ENCODE measurements at places on chromosomes 2 and 18.

DNA sequence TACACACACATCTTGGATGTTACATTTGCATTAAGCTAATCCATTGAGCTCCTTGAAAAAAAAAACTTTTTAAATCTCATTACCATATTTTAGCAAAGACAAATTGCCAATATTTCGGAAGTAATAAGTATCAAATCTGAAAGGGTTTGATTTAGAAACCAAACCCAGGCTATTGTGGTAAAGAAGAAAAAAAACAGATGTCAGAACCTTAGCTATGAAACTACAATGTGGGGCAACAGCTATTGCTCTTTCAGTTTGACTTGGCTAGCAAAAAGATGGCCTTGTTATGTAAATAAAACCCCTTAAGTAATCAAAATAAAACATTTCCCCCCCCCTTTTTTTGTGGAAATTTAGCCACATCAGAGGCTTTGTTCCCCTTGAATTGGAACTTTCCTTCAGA, 41.2 kb upstream of the REG3A start:
- DNase-seq, result no peak

- no peak for DNase-seq
Measured at GRCh38 chr2:41992056-41992642, 55.7 kb upstream of the PKDCC start.

- DNase-seq, result no peak
Measured at GRCh38 chr18:77248873-77249568, 627 bp upstream of the GALR1 start.

DNA sequence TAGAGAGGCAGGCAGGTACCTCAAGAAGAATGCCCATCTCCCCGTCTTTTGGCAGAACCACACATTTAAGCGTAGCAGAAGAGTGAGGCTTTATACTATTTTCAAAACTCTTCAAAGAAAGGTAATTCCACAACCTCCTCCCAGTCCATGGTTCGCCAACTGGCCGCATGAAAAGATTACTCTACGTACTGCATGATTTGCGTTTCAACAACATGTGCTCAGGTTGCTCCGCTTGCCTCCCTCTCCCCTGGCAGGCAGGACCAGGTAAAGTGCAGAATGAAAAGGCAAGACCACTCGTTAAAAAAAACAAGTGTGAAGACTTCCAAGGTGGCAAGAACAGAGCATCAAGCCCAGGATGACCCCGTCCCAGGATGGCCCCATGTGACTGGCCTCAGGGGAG, 143.7 kb downstream of the SP3 start:
- DNase-seq, result no peak

DNA sequence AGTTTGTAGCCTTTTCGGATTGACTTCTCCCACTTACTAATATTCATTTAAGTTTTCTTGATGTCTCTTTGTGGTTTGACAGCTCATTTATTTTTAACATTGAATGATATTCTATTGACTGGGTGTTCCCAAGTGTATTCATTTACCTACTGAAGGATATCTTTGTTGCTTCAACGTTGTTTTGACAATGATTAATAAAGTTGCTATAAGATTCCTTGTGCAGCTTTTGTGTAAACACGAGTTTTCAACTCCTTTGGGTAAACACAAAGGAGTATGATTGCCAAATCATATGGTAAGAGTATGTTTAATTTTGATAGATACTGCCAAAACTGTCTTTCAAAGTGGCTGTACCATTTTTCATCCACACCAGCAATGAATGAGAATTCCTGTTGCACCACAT, 1200.9 kb downstream of the DSC3 start:
- no peak for DNase-seq

GRCh38 chr2:161170958-161171932, 11.0 kb downstream of the TANK start:
- no peak for DNase-seq

DNA sequence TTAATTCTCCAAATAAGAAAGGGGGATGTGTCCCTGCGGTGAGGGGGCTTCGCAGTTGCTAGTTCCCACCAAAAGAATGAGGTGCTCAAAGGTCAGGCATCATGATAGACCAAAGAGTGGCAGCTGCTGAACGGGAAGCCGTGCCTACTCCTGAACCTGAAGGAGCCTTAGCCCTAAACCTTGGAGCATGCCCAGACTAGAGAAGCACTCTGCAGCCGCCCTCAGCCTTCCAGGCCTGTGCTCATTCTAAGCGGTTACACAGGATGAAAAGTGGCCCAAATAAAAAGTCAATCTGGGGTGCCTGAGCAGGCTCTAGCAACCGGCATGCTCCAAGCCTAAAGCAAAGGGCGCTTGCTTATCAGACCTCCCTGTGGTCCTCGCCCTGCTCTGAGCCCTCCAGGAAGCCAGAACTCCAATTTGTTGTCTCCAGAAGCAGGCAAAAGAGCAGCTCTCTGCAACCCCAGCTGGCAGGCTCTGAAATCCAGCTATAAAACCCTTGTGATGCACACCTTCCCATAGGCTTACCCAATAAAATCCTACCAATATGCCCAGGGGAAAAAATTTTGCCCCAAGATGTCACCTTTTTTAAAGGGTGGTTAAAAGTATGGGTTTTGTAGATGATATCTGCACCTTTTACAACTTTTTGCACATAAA, 17.5 kb downstream of the UXS1 start:
- no peak for DNase-seq

GRCh38 chr18:48868468-48869466, 82.0 kb downstream of the SMAD7 start:
- DNase-seq, result no peak

- no peak for DNase-seq
Measured at GRCh38 chr2:172996387-172996961, 79.2 kb upstream of the MAP3K20 start.

- no peak for DNase-seq
Measured at GRCh38 chr18:73258375-73259087, 390.7 kb upstream of the NETO1 start.

GRCh38 chr2:12844511-12844910, 127.8 kb downstream of the TRIB2 start:
- no peak for DNase-seq

- peak; percentile 49 for DNase-seq
Measured at GRCh38 chr18:69490813-69491212, 90.1 kb downstream of the DOK6 start.

- no peak for DNase-seq
Measured at GRCh38 chr18:65544701-65545100, 206.1 kb upstream of the CDH7 start.

- DNase-seq, result peak; percentile 64
Measured at GRCh38 chr2:196459539-196459938, 180.0 kb upstream of the CCDC150 start.

DNA sequence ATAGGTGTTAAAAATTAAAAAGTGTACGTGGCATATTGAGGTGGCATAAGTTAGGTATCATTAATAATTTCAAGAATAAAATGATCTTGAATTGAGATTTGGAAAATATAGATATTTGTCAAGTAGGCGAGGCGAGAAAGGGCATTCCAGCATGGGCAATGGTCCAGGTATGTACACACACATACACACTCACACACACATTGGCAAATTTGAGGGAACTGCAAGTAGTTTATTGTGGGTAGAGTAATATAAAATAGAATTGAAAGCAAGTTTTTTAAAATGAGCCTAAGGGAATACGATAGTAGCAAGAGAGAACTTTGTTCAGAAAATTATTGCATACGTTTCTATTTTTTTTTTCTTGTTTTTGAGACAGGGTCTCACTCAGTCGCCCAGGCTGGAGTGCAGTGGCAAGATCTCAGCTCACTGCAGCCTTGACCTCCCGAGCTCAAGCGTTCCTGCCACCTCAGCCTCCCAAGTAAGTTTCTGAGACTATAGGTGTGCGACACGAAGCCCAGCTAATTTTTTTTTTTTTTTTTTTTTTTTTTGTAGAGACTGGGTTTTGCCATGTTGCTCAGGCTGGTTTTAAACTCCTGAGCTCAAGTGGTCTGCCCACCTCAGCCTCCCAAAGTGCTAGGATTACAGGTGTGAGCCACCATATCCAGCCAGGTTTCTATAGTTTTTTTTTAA, 96.7 kb upstream of the SLC39A10 start:
- DNase-seq, result no peak

DNA sequence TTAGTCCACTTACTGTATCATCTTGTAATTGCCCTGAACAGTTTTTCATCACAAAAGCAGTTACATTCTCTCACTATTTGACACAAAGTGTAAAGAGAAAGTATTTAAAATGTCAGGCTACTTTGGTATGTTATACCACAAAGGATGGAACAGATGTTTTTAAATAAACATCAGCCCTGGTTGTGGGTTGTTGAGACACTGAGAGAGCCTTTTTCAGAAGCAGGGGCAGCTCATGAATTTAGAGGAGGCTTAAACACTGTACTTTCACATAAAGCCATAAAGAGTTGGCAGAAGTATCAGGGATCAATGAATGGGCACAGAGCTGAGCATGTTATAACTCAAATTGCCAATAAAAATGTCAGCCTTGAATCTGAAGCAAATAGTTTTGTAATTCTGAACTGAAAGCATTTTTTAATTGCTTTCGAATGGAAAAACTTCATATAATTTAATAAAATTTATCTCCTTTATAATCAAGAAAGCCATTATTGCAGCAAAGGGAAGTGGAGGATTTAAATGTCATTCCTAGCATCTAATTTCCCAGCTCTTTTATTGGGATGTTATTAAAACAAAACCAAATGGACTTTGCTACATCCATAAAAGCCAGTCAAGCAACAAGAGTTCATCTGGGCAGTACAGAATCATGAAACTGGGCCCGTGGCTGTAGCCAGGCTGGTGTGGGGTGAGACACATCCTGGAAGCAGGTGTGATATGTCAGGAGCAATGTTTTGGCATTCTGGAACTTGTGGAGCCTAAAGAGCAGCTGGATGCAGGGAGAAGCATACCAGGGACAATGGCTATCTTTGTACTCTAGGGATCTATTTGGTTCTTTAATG, 95.1 kb upstream of the NT5C1B start:
- DNase-seq, result peak; percentile 18

DNA sequence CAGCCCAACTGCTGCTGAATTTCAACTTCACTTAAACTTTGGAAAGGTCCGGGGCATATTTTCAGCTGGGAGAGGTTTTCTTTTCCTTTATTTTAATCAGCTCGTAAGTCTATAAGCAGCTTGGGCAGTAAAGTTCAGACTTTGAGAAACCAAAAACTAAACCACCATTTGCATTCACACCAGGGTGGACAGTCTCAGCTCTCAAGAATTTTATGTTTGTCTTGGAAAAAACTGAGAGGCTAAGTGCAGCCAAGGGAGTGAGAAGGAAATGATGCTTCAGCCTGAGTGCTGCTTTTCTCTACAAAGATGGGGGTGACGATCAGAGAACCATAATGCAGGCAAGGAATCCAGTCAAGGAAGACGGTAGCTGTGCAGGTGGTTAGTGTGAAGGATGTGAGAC, 30.2 kb downstream of the MCFD2 start:
- peak; percentile 93 for DNase-seq

DNA sequence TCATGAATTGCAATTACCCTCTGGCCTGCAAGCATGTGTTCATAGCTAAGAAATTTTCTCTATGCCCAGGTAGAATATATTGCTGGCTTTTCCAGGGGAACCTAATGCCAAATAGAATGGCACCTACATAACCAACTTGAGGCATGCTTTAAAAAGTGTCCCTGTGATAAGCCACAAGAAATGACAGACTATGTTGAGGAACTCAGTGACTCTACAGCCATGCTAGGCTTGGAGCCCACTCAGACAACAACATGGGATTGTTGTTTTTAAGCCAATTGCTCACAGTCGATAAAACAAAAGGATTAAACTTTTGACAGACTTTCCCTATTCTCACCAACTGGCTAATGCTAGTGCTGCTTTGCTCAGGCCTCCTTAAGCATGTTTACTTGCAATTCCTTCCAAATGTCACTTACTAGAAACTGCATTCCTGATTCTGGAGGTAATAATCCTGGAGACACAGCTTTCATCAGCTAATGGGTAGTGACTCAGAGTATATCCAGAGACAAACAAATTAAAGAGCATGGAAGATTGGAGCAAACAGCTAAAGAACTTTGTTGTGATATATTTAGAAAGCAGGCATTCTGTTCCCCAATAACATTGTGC, 249.0 kb downstream of the SLC8A1 start:
- peak; percentile 44 for DNase-seq

- DNase-seq, result no peak
Measured at GRCh38 chr2:12861344-12861930, 144.7 kb downstream of the TRIB2 start.
